ENCODE measurements at places on chromosomes 5 and 9. TPM values are rescaled to one million over a fixed set of nuclear protein-coding genes. Genes with fewer than 3 reads are reported as not detected.

GRCh38 chr5:160620401-160620800 is 198.7 kb downstream of the PTTG1 start:
- no peak for DNase-seq

DNA sequence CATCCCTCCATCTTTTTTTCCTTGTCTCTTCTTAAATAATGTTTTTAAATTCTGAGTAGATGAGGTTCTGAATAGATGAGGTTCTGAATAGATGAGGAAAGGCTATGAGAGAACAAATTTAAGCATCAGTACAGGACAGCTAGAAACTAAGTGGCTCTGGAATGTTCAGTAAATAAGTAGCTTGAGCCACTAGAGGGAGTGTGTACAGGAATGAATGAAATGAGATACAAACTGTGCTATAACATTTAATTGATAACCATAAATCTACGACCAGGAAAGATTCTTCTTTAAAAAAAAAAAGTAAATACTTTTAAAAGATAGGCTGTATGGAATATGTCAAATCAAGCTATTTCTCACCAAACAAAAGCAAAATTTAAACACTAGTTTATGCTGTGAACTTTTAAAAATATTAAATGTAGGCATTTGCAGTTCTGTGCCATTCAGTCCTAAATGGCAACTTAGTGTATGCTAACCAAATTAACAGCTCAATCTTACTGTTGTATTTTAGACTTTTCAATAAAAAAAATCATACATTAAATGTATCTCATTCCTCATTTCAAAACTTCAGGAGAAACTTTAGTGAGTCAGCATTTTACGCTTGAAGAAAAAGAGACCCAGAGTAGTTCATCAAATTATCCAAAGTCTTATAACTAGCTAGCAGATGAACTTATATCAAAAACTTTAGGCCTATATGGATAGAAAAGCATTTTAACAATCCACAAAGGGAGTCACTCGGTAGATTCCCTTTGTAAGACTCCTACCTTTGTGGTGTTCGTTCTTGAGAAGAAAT is 70.4 kb upstream of the SNX2 start:
- DNase-seq, result no peak

Gene FBP2
- total RNA-seq, result not detected

DNA sequence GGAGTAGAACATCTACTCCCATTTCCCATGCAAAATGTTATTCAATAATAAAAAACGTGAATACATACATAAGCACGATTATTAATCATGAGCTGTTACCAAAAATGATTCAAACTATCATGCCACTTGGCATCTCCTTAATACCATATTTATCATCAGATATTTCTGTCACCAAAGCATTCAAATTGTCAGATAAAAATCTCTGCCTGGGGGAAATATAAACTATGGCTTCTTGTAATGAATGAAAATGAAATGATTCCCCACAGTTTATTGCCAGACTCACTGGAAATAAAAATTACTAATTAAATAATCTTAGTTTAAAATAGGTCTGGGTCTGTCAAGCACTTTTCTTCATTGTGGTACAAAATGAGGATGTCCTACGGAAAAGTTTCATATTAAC is 265.4 kb downstream of the EDIL3 start:
- no peak for DNase-seq

- no peak for DNase-seq
These were observed 3.9 kb downstream of the GCNT4 start for GRCh38 chr5:75048457-75048953.

- peak; percentile 76 for DNase-seq
These were observed 1.4 kb downstream of the GLIS3 start for GRCh38 chr9:4298255-4299004.

- no peak for DNase-seq
These were observed 9.4 kb downstream of the DMAC1 start for GRCh38 chr9:7790022-7790818.

- no peak for DNase-seq
These were observed 45.5 kb upstream of the TNFSF15 start for GRCh38 chr9:114851306-114851705.
